ENCODE measurements at places on chromosomes 7 and 10. TPM values are rescaled to one million over a fixed set of nuclear protein-coding genes. Genes with fewer than 3 reads are reported as not detected.

MOGAT3 gene
- total RNA-seq = 0.23 TPM

CASP2 gene
- total RNA-seq = 47.4 TPM

GRCh38 chr10:125034675-125035074 is 92.8 kb downstream of the ZRANB1 start:
- DNase-seq = no peak

DNA sequence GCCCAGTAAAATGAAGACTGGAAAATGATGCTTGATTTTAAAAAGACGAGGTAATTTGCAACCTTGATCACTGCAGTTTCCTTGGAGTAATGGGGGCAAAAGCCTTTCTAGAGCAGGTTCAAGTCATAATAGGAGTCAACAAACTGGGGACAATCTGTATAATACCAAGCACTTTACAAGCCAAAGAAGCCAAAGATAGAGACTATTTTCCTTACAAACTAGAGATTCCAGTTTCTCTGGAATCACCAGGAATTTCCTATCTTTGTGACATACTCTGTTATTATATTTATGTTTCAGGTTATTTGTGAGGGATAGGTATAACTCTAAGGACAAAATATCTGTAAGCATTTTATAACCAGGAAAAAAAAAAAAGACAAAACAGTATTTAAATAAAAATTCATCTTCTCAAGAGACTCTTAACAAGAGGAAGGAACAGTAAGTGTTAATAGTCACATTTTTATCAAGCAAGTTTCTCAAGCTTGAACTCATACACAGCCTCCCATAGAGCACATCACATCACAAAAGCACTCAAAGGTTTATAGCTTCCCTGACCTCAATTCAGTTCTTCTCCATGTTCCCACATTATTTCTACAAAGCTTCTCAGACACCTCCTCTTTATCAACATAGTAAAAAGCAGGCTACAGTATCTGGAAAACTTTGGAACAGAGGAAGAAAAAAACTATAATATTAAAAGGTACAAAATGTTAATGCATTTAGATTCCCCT is 18.9 kb downstream of the JMJD1C start:
- no peak for DNase-seq

DNA sequence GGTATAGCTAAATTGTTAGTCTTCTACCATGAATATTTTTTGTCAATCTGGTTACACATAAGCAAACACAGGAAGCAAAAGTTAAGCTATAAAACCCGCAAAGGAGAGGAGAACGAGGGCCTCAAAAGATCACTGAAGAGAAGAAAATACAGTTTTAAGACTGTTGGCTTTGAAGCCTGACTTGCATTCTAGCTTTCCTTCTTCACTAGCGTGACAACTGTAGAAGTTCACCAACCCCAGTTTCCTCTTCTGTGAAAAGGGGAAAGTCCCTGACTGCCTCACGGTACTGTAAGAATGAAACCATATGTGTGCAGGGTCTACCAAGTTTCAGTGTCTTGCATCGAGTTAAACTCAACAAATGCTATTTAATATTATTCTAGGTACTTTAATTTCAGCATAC is 7.5 kb upstream of the LRRN3 start:
- no peak for DNase-seq

DNA sequence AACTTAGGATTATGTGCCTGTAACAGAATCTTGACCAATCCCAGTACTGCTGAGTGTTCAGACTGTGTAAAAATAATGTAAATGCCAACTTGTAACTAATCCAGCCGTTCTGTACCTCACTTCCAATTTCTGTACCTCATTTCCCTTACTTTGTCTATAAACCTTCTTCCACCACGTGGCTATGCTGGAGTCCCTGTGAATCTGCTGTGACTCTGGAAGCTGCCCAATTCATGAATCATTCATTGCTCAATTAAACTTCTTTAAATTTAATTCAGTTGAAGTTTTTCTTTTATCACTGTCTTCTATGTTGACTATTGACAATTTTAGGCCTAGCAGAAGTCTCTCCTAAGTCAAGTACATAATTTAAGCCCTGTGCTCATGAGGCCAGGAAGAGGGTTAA is 215.3 kb upstream of the RHOBTB1 start:
- no peak for DNase-seq

All from Panc1 (cell line).